ENCODE measurements at places on chromosomes 3 and 15.
A peak's percentile ranks its signal among the peaks of the same experiment; 100 is the strongest.

GRCh38 chr3:52373676-52374075 is 57.6 kb downstream of the DNAH1 start:
- DNase-seq, result no peak

GRCh38 chr15:65044724-65045481 is at the start of gene SLC51B:
Gene SLC51B, plus strand, starts transcription at chr15:65045387. Its CDS starts 4,618 bp downstream, at chr15:65050005.
- DNase-seq, result no peak

DNA sequence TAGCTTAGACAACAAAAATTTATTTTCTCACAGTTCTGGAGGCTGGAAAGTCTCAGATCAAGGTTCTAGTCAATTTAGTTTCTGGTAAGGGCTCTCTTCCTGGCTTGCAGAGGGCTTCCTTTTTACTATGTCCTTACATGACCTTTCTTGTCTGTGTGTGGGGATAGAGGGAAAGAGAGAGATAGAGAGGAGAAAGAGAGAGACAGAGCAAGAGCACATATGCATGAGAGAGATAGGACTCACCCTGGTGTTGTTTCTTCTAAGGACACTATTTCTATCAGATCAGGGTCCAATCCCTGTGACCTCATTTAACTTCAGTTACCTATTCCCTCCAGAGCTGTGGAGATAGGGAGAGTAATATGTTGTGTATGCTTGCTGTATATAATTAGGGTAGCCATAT is 44.9 kb upstream of the TEX9 start:
- no peak for DNase-seq

DNA sequence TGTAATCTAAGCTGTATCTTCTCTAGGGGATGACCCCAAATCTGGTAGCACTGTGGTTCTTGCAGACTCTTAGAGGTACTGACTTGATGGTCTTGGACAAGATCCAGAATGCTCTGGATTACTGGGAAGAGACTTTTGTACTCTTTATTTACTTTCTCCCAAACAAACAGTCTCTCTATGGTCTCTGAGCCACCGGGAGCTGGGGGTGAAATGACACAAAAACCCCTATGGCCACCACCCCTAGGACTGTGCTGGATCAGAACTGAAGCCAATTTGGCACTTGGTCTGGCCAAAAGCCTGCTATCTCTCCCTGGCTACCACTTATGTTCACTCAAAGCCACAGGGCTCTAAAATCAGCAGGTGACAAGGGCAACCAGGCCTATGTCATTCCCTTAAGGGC is 50.2 kb upstream of the SI start:
- DNase-seq, result no peak

- DNase-seq, result no peak
Observed at GRCh38 chr15:64843991-64844390, 2.3 kb downstream of the PLEKHO2 start.

GRCh38 chr3:11724615-11725339 is 81.1 kb upstream of the VGLL4 start:
- peak; percentile 58 for DNase-seq

Measured in activated CD4-positive, alpha-beta T cell treated with anti-CD3 and anti-CD28 coated beads, Interleukin-10, Interleukin-2, amounts not matched to agents 100 ng/mL and 50 ng/mL, durations not matched to agents 16 hours and 8 hours (primary cell).